Left ventricle myocardium inferior (tissue), 1 donor: ENCODE measurements at places on chromosomes 1 and 21. TPM values are rescaled to one million over a fixed set of nuclear protein-coding genes. Genes with fewer than 3 reads are reported as not detected.

DNA sequence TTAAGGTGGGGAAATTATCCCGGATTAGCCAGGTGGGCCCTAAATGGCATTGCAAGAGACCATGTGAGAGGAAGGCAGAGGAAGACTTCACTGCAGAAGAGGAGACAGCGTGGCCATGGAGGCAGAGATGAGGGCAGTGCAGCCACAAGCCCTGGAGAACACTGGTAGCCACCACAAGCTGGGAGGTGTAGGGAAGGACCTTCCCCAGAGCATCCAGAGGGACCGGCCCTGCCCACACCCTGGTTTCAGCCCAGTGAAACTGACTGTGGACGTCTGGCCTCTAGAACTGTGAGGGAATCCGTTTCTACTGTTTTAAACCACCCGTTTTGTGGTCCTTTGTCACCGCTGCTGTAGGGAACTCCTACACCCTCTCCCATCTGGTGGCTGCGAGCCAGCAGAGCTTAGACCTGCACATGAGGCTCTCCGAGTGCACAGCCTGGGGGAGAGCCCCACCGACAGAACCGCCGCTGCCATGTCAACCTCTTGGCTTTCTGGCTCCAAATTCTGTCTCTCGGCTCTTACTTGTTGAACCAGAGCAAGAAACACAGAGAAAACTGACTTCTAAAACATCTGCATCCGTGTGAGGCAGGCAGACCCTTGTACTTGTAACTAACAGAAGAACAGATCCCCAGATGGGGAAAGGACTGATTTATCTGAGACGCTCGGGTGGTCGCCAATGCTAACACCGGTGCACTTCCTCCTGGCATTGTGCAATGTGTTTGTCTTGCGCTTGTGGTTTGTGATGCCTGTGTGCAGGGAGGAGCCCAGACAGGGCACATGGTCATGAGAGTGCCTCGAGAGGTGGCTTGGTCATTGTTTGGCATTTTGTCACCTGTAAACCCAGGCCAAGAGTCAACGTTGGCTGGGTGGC is 90.8 kb upstream of the TMPRSS2 start:
- no peak overlapping the region for H3K27ac ChIP-seq
- H3K4me3 ChIP-seq, result no peak overlapping the region
- H3K27me3 ChIP-seq, result peaks cover 43% of the 10 kb centered on the region
- no peaks in the 10 kb centered on the region for H3K4me1 ChIP-seq
- H3K36me3 ChIP-seq, result no peaks in the 10 kb centered on the region

GRCh38 chr1:20090119-20090518 is 20.1 kb downstream of the PLA2G5 start:
- no peak for DNase-seq
- H3K4me1 ChIP-seq, result peaks cover 19% of the 10 kb centered on the region
- H3K36me3 ChIP-seq, result peaks cover 65% of the 10 kb centered on the region
- no peaks in the 10 kb centered on the region for H3K27me3 ChIP-seq
- no peak overlapping the region for H3K4me3 ChIP-seq

DNA sequence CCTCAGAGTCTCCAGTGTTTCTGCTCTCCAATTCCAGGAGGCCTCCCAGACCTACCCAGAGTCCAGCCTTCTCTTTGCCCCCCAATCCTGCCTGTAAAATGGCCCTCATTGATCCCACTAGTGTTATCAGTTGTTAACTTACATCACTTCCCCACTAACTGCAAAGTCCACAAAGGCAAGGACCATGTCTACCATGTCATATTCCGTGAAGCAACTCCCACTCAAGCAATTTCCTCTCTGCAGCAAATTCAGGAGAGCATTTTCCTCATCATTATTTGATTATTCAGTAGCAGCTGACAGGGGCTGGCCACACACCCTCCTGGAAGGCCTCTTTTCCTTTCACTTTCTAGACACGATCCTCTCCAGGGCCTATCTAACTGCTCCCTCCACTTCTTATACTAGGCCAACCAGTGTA is 153.5 kb downstream of the RERE start:
- no peaks in the 10 kb centered on the region for H3K36me3 ChIP-seq
- no peak overlapping the region for H3K4me3 ChIP-seq
- H3K27ac ChIP-seq, result peak overlapping the region; percentile 70

GRCh38 chr1:90809996-90810395 is 92.9 kb upstream of the BARHL2 start:
- no peak for DNase-seq
- H3K27ac ChIP-seq, result no peak overlapping the region
- H3K27me3 ChIP-seq, result no peaks in the 10 kb centered on the region

The PLCH2 gene
- 0.16 TPM for total RNA-seq
